ENCODE measurements at places on chromosomes 7 and 10.

DNA sequence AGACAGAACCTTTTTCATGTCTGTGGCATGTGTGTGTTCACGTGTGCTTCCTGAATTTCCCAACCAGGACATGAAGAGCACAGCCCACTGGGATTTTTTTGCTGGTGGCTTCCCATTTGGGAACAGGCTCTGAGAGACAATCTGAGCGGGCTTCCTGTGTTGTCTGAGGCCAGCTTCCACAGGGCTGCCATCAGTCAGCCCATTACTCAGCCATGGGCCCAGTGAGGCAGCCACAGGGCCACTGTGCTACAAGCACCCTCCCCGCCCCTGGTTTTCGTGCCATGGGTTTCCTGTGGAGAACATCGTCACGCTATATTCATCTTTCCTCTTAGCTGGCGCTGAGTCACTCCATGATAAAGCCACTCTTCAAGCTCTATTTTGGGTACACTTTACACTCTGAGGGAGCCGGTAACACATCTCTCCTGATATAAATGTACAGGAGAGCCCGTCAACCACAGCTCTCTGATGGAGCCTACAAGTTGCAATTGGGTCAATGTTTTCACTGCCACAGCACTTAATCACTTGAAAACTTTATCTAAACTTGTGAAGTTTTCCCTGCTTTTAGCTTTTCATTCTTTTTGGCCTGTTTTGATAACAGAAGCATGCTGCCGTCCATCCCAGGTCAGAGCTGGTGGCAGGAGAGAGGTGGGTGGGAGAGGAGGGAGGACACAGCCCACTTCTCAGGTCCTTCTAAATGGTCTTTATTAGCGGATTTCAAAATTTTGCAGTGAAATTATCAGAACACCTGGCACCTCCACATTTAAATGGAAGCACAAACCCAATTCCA lies 96.9 kb downstream of the HIPK2 start:
- DNase-seq, result peak; percentile 94

GRCh38 chr10:132666705-132667341 lies 119.1 kb downstream of the NKX6-2 start:
- DNase-seq, result peak; percentile 28

- peak; percentile 87 for DNase-seq
Observed at GRCh38 chr10:89296220-89296648, 5.6 kb upstream of the IFIT2 start.

DNA sequence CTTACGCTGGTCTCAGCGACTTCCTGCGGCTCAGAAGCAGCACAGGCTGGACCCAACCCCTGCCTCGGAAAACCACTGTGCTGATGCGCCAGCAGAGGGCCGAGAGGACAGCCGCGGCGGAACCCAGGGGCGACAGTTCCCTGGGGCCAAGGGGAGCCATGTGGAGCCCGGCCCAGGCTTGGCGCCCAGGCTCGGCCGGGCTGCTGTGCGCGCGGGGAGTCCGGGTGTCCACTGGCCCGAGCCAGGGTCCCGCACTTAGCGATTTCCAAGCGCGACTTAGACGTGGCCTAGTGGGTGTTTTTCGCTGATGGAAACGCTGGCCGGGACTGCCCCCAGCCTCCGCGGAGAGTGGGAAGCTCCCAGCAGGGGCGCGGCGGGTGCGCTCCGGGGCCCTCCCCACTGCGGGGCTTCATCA lies 18.6 kb upstream of the ZNF32 start:
- peak; percentile 31 for DNase-seq

DNA sequence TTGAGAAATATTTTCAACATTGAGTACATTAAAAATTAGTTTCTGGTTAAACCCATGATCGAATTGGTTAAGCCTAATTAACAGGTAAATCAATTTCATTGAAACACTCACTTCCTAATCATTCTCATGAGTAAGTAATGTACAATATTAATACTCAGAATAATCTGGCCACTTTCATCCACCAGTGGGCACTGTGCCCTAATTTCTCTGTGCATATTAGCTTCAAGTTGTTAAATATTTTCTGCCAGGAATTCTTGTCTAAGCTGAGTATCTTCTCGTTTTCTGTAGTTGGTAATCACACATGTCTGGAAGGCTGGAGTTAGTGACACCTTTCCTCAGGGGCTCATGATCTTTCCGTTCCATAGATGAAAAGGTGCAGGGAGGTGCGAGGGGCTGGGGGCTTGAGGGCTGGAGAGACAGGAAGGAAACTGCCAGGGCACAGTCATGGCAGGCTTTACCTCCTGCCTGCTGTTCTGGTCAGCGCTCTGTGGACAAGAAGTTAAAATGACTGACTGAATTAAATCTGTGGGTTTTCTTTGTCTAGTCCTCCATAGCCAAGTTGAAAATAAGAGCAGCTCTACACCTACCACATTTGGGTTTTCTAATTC lies 71.9 kb downstream of the WIPF3 start:
- peak; percentile 45 for DNase-seq

DNA sequence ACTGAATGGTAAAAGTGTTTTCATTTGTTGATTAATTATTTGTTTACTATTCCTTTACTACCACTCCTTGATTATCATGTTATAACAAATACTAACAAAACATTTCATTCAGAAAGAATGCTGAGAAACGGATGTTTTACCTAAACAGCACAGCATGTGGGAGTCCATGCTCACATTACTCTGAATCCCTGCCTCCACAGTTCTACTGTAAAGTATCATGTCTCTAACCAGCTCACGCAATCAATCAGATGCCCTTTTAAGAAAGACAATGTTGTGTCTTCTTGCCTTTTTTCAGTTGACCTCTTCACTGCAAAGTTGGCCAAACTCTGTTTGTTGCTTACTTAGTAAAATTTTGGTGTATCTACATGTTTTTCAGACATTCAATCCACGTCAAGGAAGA lies 232.5 kb upstream of the MDFIC start:
- no peak for DNase-seq

- no peak for DNase-seq
Observed at GRCh38 chr7:149457766-149458165, 3.1 kb downstream of the ZNF777 start.

DNA sequence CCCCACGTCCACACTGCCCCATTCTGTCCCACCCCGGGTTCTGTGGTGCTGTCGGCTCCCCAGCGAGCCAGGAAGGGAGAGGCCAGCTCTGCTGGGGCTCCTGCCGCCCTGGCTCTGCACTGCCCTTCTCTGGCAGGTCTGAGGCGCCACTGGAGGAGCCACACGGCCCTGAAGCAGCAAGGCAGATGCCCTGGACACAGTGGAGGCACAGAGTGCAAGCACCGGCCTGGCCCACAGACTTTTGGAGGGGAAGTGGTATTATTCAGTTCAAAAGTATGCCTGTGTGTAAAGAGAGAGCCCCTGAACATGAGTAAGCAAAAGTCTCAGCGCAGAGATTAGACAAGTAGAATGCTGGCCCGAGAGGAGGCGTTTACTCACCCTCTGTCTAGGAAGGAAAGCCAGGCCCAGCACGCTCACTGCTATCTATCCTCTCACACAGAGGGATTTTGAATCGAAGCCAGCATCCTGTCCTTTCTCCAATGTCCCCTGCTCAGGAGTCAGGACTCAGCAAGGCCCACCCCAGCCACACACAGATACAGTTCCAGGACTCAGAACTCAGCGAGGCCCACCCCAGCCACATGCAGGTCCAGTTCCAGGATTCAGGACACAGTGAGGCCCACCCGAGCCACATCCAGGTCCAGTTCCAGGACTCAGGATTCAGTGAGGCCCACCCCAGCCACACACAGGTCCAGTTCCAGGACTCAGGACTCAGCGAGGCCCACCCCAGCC lies 115.0 kb downstream of the EGFR start:
- DNase-seq, result peak; percentile 99

GRCh38 chr10:85993840-85994507 lies 372.6 kb downstream of the GRID1 start:
- DNase-seq, result no peak

GRCh38 chr10:77896058-77896457 lies 30.5 kb downstream of the DLG5 start:
- DNase-seq, result no peak

GRCh38 chr7:123787220-123788007 lies 38.6 kb upstream of the WASL start:
- DNase-seq, result no peak

GRCh38 chr10:97564776-97565175 lies 7.8 kb upstream of the ANKRD2 start:
- DNase-seq, result peak; percentile 33

- no peak for DNase-seq
Observed at GRCh38 chr10:94617389-94617944, 66.1 kb upstream of the CYP2C18 start.

- DNase-seq, result peak; percentile 65
Observed at GRCh38 chr7:81929386-81929785, 159.5 kb upstream of the HGF start.

GRCh38 chr7:128894101-128894440 lies 16.4 kb downstream of the KCP start:
- DNase-seq, result no peak

DNA sequence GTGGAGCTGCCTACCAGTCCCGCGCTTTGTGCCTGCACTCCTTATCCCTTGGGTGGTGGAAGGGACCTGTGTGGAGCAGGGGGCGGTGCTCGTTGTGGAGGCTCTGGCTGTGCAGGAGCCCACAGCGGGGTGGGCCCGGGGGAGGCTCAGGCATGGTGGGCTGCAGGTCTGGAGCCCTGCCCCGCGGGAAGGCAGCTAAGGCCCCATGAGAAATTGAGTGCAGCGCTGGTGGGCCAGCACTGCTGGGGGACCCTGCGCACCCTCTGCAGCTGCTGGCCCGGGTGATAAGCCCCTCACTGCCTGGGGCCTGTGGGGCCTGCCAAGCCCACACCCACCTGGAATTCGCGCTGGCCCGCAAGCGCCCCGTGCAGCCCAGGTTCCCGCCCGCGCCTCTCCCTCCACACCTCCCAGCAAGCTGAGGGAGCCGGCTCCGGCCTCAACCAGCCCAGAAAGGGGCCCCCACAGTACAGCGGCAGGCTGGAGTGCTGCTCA lies 859.6 kb upstream of the KCND2 start:
- DNase-seq, result no peak

DNA sequence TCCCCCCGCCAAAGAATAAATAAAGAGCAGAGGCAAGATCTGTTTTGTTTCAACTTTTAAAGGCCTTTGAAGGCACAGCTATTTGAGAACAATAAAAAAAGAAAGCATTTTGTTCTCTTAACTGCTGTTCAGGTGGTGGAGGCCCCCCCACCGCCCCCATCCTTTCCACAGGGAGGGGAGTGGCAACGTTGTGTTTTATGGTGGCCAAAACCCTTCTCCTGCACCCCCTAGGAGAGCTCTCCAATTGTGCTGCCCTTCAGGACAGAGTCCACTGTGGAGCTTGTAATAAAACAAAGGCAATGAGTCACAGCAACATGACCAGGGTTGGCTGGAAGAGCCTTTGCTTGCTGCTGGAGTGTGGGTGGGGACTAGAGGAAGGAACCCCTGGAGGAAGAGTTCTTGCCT lies 987.9 kb downstream of the KCNMA1 start:
- peak; percentile 41 for DNase-seq

GRCh38 chr7:40244226-40244625 lies 109.4 kb downstream of the SUGCT start:
- DNase-seq, result no peak

GRCh38 chr7:109579901-109580300 lies 1010.2 kb downstream of the DNAJB9 start:
- DNase-seq, result no peak

- DNase-seq, result no peak
Observed at GRCh38 chr7:48924433-48924832, at the start of gene CDC14C. Gene CDC14C (plus strand): TSS chr7:48924547. CDS start chr7:48924673, 126 bp downstream.

DNA sequence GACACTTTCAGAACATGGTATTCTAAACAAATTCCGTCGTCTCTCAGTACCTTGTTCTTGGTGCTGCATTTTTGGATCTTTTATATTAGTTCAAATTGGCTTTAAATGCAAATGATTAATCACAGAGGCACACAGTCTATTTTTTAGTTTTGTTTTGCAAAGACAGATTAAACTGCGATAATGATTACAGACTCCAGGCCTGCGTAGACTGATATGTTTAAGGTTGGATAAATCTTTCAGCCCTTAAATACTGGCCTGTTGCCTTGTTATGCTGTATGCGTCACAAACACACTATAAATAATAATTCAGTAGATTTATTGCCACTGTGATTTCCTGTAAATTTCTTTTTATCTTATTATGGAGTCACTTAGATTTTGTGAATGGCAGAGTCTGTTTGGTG lies 19.3 kb downstream of the CACNB2 start:
- no peak for DNase-seq

DNA sequence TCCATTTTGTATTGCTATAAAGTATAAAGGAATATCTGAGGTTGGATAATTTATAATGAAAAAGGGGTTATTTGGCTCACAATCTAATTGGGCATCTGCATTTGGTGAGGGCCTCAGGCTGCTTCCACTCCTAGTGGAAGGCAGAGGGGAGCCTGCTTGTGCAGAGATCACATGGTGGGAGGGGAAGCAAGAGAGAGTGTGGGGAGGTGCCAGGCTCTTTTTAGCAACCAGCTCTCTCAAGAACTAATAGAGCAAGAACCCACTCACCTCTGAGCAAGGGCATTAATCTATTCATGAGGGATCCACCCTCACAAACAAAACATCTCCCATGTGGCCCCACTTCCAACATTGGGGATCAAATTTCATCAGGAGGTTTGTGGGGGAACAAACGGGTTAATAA lies 64.6 kb downstream of the OGDH start:
- no peak for DNase-seq

DNA sequence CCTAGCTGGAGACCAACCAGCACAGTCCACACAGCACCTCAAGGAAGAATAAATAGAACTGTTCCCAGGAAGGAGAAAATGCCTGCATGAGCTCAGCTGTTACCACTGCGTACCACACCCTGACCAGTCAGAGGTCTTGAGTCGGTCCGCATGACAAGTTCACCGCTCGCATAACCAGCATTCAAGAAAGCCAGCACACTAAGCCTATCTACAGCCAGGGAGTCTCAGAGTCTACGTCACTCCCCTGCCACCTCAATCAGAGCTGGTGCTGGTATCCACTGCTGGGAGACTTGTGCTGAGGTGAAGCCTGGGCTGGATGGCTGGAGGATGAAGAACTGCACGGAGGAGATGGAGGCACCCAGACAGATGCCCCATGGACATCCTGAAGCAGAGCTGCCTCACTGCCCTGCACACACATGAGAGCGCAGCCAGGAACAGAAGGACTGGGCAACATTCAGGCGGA lies 19.6 kb downstream of the AKR1C1 start:
- peak; percentile 9 for DNase-seq

- peak; percentile 52 for DNase-seq
Observed at GRCh38 chr7:105581066-105581811, at the start of gene EFCAB10. Gene EFCAB10 (minus strand): TSS chr7:105581493. CDS start chr7:105581463, 30 bp downstream.

DNA sequence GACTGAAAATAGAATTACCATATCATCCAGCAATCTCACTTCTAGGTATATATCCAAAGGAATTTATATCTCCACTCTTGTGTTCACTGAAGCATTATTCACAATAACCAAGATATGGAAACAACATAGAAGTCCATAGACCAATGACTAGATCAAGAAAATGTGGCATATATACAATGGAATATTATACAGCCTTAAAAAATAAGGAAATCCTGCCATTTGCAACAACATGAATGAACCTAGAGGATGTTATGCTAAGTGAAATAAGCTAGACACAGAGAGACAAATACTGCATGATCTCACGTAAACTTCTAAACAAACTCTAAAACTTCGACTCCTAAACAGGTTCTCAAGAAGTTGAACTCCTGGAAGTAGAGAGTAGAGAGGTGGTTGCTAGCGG lies 254.5 kb downstream of the SKIDA1 start:
- no peak for DNase-seq

GRCh38 chr10:98170249-98171117 lies 36.0 kb downstream of the R3HCC1L start:
- DNase-seq, result peak; percentile 51

- DNase-seq, result peak; percentile 91
Observed at GRCh38 chr7:117269886-117270285, 53.0 kb downstream of the WNT2 start.

GRCh38 chr10:83809001-83809400 lies 330.3 kb upstream of the GHITM start:
- no peak for DNase-seq

Data from iris pigment epithelial cell (primary cell).